ENCODE measurements at places on chromosomes 12 and 14. TPM values are rescaled to one million over a fixed set of nuclear protein-coding genes. Genes with fewer than 3 reads are reported as not detected.

GRCh38 chr14:89624500-89625156 lies 207.6 kb upstream of the FOXN3 start:
- DNase-seq: no peak

- peak; percentile 69 for DNase-seq
Observed at GRCh38 chr12:52156757-52157565, 34.9 kb downstream of the KRT80 start.

GRCh38 chr12:99111600-99111999 lies 466.5 kb downstream of the APAF1 start:
- DNase-seq: no peak

DNA sequence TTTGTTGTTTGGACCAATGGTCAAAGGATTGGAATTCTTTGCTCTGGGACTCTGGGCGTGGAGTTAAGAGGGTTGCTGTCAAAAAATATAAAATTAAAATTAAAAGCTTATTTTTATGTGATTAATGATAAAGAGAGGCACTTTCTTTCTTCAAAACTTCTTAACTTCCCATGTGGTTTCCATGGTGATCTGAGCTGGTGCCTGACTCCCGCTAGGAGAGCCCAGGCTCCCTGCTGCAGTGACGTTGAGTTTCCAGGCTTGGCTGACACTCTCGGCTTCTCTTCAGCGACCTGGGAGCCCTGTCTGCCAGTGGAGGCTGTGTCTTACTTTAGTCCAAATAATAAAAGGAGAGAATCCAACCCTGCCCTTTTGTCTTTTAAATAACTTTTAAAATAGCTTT lies 84.4 kb downstream of the GALC start:
- no peak for DNase-seq

- no peak for DNase-seq
Observed at GRCh38 chr12:107501681-107502080, 183.9 kb upstream of the PWP1 start.

- no peak for DNase-seq
Observed at GRCh38 chr12:42172441-42173210, 28.0 kb upstream of the GXYLT1 start.

DNA sequence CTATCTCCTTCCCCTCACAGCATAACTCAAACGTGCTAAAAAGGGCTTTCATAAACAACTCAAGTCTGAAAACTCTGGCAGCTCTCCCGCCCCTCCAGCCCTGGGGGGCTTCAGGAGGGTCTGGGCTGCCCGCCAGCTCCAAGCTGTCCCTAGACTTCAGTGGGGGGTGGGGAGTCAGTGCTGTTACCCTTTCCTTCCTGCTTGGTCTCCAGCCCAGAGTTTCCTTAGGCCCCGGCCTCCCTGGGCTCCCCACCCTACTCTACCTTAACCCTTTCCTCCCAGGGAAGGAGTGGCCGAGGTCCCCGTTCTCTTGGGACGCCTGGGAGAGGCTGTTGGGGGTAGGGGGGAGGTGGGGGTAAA lies 530 bp upstream of the NYNRIN start:
- DNase-seq: peak; percentile 52

- DNase-seq: no peak
Observed at GRCh38 chr14:41521891-41522290, 84.8 kb upstream of the LRFN5 start.

- no peak for DNase-seq
Observed at GRCh38 chr12:4250691-4251090, 22.9 kb upstream of the CCND2 start.

SERPINA12 gene
- not detected for total RNA-seq

SRGAP1 gene
- 2.3 TPM for total RNA-seq

Measured in left ventricle myocardium inferior (tissue), 1 donor.